ENCODE measurements at places on chromosomes 5 and 9.

GRCh38 chr9:135816651-135816970, 90.7 kb downstream of the CAMSAP1 start:
- DNase-seq = no peak

DNA sequence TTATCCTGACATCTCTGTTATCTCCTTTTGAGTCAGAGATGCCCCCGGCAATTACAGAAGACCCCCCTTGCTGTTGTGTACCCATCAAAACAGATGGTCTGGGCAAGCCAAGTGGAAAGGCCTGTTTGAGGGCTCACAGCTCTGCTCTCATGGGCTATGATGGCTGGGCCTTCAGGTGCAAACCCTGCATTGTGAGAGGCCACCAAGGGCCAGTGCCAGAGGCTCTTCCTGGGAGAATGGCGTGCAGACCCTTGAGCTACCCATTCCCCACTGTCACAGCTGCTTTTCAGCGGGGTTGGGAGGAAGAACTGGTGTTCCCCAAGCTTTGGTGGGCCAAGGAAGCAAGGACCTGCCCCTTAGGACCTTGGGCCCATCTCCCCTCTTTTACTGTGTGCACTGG, 174.7 kb upstream of the PPP1R26 start:
- DNase-seq = no peak

DNA sequence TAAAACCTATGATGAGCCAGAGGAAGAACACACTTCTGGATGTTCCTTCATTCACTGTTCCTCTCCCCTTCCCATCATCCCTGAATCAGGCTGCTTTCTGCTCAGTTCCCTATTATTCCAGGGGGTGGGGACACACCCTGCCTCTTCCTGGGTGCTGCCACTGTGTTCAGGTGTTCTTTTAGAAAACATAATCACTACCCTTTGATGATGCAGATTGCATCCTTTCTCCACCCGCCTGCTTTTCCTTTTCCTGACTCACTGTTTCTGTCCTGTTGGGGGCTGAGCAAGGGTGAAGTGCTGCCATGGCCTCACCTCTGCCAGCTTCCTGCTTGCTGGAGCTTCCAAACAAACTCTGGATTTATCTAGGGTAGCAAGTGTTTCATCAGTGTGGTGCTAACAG, 331.9 kb upstream of the GRIA1 start:
- no peak for DNase-seq

DNA sequence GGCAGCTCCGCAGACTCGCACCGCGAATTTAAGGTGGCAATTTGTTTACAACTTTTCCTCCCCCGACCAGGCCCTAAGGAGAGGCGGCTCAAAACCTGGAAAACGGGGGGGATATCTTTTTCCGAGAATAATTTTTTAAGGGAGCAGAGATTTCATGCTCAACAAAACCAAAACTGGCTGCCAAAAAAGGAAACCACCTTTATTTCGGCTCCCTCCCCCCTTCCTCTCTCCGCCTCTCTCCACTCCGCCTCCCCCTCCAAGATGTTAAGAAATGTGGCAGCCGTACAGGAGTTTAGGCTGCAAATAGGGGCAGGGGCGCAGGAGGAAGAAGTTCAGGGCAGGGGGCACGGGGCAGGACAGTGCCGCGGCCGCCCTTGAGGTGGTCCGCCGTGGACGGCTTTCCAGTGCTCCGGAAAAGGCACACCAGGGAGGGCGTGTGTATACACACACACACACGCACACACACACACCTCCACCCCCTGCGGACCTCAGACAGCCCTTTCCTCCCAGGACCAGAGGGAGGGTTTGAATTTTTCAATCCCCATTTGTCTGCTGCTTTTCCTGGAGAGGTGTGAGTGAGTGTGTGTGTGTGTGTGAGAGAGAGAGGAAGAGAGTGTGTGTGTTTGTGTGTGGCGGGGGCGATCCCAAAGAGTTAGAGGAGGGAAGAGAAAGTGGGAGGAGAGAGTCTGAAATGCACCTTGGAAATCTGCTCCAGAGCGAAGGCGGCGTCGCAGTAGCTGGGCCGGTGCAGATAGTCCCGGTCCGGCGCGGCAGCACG, 9.1 kb downstream of the PTCH1 start:
- DNase-seq = no peak
